ENCODE measurements at places on chromosomes 4 and X.

DNA sequence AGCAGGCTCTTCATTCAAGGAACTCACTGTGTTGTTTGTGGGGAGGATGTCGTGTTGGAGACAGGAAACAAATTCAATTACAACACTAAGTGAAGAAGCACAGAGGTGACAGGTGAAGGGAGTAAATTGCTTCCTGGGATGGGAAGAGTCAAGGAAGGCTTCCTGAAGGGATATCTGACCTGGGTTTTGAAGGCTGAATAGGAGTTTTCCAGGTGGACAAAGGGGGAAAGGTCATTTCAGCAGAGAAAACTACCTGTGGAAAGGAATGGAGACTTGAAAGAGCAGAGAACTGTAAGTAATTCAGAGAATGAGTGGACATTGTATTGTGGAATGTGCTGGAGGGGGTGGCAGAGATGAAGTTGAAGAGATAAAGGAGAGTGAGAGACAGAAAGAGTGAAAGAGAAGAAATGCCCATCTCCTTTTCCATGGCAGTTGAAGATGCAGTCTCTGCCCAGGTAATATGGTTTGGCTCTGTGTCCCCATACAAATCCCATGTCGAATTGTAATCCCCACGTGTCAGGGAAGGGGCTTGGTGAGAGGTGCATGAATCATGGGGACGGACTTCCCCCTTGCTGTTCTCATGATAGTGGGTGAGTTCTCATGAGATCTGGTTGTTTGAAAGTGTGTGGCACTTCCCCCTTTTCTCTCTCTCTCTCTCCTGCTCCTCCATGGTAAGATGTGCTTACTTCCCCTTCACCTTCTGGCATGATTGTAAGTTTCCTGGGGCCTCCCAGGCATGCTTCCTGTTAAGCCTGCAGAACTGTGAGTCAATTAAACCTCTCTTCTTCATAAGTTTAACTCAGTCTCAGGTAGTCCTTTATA lies 205.7 kb upstream of the BCOR start:
- no peaks in the 10 kb centered on the region for H3K27me3 ChIP-seq
- DNase-seq, result no peak
- no peaks in the 10 kb centered on the region for H3K4me1 ChIP-seq
- no peaks in the 10 kb centered on the region for H3K36me3 ChIP-seq

GRCh38 chr4:38765382-38765781 lies 17.4 kb downstream of the TLR10 start:
- H3K4me1 ChIP-seq, result no peaks in the 10 kb centered on the region
- H3K27me3 ChIP-seq, result no peaks in the 10 kb centered on the region
- no peak for DNase-seq
- H3K27ac ChIP-seq, result no peak overlapping the region
- H3K36me3 ChIP-seq, result no peaks in the 10 kb centered on the region

DNA sequence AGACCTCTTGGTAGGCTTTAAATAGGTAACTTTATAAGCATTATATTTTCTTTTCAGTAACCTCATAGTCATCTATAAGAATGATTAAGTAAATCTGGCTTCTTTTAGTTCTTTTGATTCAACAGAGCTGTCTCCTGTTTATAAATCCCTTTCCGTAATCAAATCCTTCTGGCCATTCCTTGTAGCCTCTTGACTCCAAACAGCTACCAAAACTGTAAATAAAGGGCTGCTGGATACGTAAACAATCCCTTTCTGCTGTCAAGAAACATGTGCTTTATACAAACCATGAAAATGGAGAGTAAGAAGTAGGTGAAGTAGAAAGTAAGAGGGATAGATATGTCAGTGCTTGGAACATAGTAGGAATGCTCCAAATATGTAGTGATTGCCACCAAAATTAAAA lies 183.2 kb upstream of the CASK start:
- no peak for DNase-seq
- no peaks in the 10 kb centered on the region for H3K4me1 ChIP-seq
- H3K27me3 ChIP-seq, result no peaks in the 10 kb centered on the region
- H3K4me3 ChIP-seq, result no peak overlapping the region
- no peak overlapping the region for H3K27ac ChIP-seq

GRCh38 chr4:27666943-27667342 lies 806.3 kb downstream of the STIM2 start:
- H3K27me3 ChIP-seq, result no peaks in the 10 kb centered on the region
- H3K36me3 ChIP-seq, result no peaks in the 10 kb centered on the region
- no peaks in the 10 kb centered on the region for H3K4me1 ChIP-seq

- H3K27me3 ChIP-seq, result no peaks in the 10 kb centered on the region
- no peak overlapping the region for H3K4me3 ChIP-seq
- DNase-seq, result no peak
- H3K4me1 ChIP-seq, result peaks cover 4% of the 10 kb centered on the region
- no peak overlapping the region for H3K27ac ChIP-seq
- H3K36me3 ChIP-seq, result no peaks in the 10 kb centered on the region
Observed at GRCh38 chr4:94516999-94517398, 65.3 kb downstream of the PDLIM5 start.
